Hepatocyte (in vitro differentiated cells): ENCODE measurements at places on chromosomes 4 and X. TPM values are rescaled to one million over a fixed set of nuclear protein-coding genes. Genes with fewer than 3 reads are reported as not detected.

MAGEA6 gene
- not detected in 2 replicates for total RNA-seq

PRR32 gene
- not detected in 2 replicates for total RNA-seq

TRO gene
- total RNA-seq, result 46.2 and 53.5 TPM in 2 replicates

GRCh38 chr4:84379917-84380641 lies 119.0 kb downstream of the NKX6-1 start:
- no peak for DNase-seq

DNA sequence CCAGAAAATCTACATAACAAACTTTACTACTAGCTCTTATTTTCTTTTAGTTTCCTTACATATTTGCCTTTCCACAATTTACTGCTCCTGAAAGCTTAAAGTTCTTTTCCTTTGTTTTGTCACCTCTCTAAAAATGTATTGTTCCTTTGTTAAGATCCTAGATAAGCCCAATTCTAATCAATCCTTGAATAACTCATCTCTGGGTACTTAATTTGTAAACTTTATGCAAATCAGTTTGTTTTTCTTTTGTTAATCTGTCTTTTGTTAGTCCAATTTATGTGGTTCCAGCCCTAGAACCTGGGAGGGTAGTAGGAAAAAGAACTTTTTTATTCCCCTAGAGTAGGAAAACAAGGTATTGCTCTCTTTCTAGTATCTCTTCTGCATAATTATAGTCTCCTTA lies 444.7 kb downstream of the PCDH10 start:
- no peak for DNase-seq

DNA sequence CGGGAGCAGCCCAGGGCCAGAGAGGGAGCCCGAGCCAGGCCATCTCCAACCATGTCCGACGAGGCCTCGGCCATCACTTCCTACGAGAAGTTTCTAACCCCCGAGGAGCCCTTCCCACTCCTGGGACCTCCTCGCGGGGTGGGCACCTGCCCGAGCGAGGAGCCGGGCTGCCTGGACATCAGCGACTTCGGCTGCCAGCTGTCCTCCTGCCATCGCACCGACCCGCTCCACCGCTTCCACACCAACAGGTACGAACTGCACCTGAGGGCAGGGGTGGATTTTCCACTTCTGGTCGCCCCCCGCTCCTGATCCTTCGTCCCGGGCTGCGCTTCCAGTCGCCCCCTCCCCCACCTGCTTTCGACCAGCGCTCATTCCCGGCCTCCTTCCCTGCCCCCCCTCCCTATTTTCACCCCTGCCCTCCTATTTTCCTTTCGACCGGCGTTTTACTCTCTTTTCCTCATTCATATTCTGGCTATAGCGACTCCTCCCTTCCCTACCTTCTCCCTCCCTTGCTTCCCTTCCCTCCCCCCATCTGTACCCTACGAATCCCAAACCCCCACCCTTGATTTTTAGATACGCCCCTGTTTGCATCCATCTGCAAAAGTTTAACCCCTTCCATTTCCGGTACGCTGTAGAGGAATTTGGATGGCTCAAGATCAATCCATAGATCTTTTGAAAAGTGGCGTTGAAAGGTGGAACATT lies 633 bp downstream of the FAM199X start:
- no peak for DNase-seq

TLR2 gene
- total RNA-seq, result 6.6 and 10.6 TPM in 2 replicates

MAGEA10 gene
- not detected in 2 replicates for total RNA-seq
